OCI-LY7 (cell line): ENCODE measurements at places on chromosomes 11 and 22.

DNA sequence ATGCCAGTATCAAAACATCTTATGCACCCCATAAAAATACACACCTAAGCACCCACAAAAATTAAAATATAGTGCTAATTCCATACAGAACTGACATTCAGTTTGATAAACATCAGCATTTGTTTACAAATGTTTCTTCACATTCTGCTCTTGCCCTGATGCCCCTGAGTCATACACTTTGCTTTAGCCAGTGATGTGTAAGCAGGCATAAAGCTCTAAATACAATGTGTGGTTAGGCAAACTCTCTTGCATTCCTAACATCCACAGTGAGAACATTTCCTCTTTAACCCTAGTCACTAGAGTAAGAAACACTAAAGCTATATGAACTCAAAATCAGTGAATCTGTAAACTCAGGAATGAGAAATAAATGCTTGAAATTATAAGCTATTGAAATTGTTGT, 1060.7 kb downstream of the FAM181B start:
- no peak for DNase-seq

GRCh38 chr11:126060757-126061171, 1.9 kb downstream of the CDON start:
- DNase-seq = no peak

GRCh38 chr11:64078284-64078683, 42.6 kb downstream of the FLRT1 start:
- no peak for DNase-seq

DNA sequence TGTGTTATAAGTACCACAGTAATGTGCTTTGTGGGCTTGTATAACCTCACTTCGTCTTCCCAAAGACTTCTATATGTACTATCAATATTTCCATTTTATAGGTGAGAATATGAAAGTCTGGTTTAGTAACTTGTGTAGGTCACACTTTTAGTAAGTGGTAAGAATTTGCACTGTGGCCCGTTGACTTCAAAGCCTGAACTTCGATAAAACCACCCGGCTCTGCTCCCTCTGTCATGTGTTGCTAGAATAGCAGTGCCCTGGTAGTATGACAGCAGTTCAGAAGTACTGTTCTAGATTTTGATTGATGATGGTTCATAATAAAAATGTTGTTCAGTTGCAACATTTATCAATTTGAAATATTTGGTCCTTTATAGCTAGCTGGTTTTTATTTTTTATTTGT, 110.2 kb upstream of the SORL1-AS1 start:
- DNase-seq = no peak
